ENCODE measurements at places on chromosomes 3 and 15.

DNA sequence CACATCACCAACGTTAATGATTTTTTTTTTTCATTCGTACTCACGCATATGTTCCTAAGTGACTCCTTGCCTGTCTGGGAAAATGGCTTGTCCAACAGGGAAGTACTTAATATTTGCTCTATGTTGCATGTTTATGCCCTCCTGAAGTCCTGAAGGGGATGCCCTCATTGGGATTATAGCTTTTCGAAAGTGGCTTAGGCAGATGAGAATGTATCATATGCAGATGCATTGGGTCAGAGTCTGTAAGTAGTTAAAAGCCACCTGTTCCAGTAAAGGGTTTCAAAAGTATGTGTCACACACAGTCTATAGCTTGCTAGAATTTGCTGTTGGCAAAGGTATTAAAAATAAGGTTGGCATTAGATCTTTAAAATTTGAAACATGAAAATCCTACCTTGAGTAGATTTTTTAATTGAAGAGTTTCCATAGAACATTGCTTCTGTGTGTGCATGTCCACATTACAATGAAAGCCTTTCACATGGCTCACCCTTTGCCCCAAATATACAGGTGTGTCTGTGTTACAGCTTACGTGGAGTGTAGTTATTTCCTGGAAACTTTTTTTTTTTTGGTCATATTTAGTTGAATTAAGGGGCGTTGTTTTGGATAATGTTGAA lies 2.1 kb downstream of the ABHD17C start:
- no peak for DNase-seq

DNA sequence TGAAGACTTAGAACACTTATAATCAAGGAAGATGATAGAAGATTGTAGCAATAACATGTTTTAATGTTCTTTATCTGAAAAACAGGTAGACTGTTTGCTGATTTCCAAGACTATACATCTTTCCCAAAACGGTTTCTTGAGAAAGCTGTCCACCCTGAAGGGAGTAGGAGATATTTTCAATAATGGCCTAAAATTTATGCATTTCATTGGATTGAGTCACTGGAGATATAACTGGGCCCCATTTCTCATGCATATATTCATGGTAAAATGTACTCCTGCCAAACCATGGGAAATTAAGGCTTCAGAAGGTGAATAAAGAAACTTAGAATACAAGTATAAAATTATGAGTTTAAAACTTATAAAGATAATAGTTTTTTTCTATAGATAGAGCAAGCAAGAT lies 143.9 kb downstream of the LSAMP start:
- no peak for DNase-seq

GRCh38 chr3:129122412-129123011 lies 908 bp upstream of the RAB43 start:
- no peak for DNase-seq

GRCh38 chr3:101695779-101696372 lies 9.4 kb upstream of the RPL24 start:
- DNase-seq, result no peak

DNA sequence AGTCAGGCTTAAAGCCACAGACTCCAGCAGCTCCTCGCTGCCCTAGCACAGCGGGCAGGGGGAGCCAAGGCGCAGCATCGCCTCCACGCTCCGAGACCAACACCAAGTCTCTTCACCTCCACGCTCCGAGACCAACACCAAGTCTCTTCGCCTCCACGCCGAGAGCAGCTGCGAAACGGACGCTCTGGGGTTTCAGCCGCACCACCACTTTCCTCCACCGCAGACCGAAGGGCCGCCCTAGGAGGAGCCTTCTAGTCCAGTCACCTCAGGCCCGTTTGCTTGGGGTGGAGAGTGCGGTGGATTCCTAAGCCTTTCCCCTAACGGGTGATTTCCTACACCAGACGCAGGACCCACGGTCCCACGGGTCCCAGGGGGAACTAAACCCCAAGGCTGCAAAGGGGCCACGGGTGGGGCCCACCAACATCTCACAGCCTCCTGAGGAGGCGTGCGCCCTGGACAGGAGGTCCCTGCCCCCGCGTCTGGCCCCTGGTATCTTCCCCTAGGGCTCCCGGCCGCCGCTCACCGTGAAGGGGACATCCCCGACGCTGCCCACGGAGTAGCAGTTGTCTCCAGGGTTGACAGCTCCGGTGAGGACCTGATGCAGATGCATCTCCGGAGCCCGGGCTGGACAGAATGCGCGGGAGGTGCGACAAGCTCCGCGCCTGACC lies 501 bp downstream of the DMXL2 start:
- DNase-seq, result peak; percentile 23

DNA sequence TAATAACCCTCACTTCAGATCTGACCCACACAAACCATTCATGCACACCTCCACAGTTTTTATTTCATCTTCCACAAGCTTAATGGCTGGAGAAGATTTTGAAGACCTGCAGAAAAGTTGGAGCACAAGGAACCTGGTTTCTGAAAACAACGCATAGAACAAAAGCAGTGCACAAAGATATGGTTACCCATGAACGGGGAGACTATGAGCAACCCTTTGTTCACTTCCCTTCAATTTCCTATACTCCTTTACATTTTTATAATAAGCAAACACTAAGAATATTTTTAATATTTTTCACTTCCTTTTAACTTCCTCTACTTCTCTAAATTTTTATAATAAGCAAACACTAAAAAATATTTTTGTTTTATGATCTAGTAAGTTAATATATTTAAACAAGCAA lies 103.5 kb upstream of the UBE2E2 start:
- no peak for DNase-seq

DNA sequence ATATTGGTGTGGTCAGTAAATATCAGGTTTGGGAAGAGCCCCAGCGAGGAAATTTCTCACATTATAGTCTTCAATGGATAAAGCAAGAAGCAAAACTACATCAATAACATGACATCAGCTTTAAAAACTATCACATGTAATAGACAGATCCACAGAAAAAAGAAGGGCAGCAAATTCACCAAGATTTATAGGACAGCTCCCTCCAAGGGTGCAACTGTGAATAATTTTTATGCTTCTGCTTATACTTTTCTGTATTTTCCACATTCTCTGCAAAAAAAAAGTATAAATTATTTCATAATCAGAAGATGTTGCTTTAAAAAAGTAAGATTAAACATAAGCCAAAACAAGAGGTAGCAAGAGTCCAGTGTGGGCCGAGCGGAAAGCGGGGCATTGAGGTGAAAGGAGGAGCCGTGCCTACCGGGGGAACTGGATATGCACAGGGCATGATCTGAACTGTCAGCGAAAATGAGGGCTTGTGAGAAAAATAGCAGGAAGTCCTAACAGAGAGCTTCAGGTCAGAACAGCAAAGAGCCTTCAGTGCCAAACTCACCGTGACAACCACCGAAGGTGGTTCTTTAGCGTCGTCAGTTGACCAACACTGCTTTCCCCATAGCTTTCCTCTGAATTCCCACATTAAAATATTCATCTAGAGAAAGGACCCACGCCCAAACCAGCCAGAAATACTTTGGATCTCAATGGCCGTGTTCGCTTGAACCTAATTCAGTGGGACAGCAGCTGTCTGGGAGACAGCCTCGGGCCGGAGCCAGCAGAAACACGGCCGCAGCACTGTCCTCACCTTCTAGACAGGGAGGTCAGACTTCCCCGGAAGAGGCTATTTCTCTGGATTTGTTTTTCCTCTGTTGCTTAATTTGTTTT lies 59.8 kb downstream of the FAM174B start:
- no peak for DNase-seq

GRCh38 chr3:187281191-187281714 lies 10.3 kb downstream of the MASP1 start:
- DNase-seq, result no peak

DNA sequence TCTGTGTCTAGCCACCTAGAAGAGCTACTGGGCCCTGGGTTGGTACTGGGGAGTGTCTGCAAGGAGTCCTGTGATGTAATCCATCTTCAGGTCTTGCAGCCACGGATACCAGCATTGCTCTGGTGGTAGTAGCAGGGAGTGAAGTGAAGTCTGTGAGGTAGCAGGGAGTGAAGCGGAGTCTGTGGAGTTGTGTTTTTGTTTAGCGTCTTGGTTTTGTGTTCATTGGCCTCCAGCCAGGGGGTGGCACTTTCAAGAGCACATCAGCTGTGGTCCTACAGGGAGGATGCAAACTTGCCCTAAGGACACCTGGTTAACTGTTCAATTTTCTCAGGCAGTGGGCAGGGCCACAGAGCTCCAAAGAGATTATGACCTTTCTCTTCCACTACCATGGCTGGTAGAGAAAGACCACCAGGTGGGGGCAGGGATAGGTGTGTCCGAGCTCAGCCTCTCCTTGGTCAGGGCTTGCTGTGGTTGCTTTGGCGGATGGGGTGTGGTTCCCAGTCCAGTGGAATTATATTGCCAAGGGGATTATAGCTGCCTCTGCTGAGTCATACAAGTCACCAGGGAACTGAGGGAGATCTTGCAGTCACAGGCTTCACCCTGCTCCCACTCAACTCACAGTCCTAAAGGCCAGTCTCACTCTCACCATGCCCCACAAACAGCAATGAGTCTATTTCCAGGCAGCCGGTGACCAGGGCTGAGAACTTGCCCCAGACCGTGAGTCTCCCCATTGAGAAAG lies 424.7 kb downstream of the ZBBX start:
- no peak for DNase-seq

DNA sequence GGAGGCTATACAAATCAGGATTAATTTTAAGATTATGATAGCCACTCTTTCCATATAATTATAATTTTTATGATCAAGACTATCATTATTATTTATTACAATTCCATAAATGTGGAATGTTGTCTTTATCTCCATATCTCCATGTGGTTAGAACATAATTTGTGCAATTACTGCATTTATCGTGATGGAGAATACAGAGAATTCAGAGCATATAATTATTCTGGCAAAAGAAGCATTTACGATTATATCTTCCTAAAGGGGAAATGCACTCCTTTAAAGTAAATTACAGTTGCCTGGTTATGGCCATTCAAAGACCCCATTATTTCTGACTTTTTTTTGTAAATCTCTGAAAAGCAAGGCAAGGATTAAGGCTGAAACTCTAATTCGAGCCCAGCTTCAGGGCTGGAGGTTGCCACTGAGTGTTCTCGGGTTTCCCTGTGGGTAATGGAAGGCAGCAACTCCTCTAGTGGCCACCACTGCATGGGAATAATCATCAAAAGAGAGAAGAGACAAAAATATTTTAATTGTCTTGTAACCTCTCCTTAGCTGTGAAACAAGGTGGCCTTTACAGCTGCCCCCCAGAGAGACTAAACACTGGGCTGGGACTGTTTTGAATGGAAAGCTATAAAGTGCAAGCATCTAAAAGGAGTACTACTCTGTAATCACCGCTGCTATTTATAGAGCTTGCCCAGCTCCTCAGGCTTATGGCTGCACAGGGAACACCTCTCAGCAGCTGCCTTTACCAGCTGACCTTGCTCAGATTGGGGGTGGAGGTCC lies 59.8 kb upstream of the PRTG start:
- no peak for DNase-seq

- no peak for DNase-seq
Measured at GRCh38 chr3:5122741-5123706, 932 bp downstream of the ARL8B start.

GRCh38 chr15:39202641-39203040 lies 378.2 kb upstream of the THBS1 start:
- no peak for DNase-seq

DNA sequence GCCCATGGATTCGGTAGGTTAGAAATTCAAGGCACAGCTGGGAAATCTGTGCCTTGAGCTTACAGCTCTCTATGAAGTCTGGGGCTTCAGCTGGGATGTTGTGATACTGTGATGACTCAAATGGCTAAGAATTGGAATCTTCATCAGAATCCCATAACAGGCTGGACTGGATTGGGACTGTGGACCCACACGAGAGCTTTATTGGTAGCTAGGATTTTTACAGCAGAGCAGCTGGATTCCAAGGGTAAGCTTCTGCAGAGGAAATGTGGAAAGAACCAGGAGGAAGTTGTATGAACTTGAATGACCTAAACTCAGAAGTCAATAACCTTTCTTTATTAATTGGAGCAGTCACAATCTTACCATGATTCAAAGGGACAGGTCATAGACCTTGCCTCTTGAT lies 1187.1 kb downstream of the ROBO1 start:
- DNase-seq, result no peak

DNA sequence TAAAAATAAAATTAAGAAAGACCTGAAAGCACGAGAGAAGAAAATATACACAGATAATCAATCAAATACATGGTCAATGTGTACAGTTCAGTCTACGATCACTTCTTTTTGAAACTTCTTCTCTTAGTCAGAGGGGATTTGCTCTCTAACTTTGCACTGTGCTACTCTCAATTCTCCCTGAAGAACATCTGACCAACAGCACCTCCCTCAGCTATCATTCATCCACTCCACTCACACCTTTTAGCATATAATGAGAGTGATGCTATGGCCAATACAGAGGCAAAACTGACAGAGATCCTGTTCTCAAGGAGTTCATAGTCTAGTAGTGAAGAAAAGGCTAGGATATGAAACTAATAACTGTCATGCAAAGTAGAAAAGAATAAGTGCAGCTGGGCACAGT lies 45.9 kb downstream of the P3H2 start:
- no peak for DNase-seq

GRCh38 chr3:192433704-192434103 lies 293.6 kb downstream of the FGF12 start:
- DNase-seq, result no peak

All from NCI-H1930 (cell line).